ENCODE measurements at places on chromosomes 16 and 17.
A peak's percentile ranks its signal among the peaks of the same experiment; 100 is the strongest.

DNA sequence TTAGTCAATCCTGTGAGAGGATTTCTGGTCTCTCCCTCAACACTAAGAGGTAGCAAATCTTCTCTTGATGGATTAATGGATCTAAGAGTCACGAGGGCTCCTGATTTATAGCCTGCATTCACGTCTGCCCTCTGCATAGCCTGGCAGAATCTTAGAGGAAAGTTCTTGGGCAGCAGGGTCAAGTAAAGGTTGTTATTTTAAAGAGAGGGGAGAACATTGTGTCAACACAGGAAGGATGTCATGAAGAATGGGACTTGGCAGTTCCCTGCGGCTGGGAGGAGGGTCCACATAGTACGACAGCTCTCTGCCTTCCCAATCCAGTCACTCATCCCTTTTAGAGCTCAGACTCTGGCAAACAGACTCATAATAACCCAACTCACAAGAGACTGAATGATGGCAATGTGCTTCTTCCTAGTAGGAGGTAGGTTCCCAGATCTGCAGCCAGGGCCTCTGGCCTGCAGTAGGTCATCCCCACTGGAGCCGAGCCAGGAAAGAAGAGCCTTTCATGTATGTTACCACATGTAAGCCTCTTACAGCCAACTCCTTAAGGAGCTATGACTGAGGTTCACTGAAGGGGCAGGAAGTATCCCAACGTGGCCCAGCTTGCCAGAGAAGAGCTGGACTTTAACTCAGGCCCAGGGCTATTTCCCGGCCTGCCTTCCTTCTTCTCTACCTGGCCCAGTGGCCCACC, 25.4 kb upstream of the RPTOR start:
- no peak overlapping the region for H3K27ac ChIP-seq
- no peaks in the 10 kb centered on the region for H3K4me1 ChIP-seq
- H3K4me3 ChIP-seq: no peak overlapping the region
- DNase-seq: no peak
- H3K27me3 ChIP-seq: no peaks in the 10 kb centered on the region

DNA sequence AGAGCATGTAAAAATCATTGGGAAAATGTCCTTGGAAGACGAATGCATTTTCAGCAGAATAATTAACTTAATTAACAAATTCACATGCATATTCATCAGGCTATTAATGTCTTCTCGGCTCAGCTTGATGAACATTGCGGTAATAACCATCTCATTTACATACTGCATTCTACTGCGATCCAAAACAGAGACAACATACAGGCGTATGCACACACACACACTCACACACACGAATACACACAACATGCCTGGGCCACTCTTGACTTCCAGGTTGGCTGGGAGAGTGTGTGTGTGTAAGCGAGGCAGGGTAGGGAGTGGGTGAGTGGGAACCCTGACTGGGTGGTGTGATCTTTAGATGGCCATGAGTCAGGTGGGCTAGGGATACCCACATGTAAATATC, 44.7 kb downstream of the NEUROD2 start:
- no peaks in the 10 kb centered on the region for H3K27me3 ChIP-seq
- no peaks in the 10 kb centered on the region for H3K36me3 ChIP-seq
- H3K4me3 ChIP-seq: no peak overlapping the region
- DNase-seq: no peak
- H3K27ac ChIP-seq: no peak overlapping the region
- no peaks in the 10 kb centered on the region for H3K4me1 ChIP-seq

- H3K27me3 ChIP-seq: no peaks in the 10 kb centered on the region
- H3K36me3 ChIP-seq: no peaks in the 10 kb centered on the region
- H3K4me1 ChIP-seq: no peaks in the 10 kb centered on the region
These were observed 48.8 kb downstream of the DNAH3 start for GRCh38 chr16:21101631-21102420.

DNA sequence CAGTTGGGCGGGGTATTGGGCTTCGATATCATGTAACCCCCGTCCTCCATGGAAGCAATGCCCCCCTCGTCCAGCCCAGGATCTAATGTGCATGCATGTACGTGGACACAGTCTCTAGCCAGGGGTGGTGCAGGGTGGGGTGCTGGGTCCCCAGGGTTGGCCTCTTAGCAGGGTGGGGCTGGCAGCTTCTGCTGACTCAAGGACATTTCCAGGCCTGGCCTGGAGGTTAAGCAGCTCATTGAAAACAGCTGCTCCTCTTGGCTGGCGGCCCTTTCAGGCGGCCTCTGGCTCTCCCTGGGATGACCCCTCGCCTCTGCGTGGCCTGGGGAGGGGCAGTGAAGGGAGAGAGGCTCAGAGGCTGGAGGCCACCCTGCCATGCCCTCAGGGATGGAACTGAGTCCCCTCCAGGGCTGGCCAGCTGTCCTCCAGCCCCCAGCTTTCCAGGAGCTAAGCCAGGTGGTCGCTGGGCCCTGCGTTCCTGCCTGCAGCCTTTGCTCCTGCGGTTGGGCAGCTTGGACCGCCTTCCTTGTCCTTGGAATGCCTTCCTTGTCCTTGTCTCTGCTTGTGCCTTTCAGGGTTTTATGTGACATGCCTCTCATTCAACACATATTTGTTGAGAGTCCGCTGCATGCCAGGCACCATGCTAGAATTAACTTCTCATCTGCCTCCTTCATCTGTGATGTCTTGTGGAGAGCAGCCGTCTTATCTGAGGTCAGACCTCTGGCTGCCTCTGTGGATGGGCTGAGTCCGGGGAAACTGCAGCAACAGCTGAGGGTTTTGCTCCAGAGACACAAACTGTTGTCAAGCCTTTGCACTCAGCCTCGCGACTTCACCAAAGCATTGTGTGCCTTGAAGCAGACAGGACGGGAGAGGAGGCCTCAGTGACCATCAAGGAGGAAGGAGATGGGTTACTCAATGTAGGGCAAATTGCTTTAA, 26.6 kb downstream of the MRC2 start:
- no peak for DNase-seq
- peaks cover 34% of the 10 kb centered on the region for H3K4me1 ChIP-seq
- H3K27me3 ChIP-seq: no peaks in the 10 kb centered on the region
- no peak overlapping the region for H3K4me3 ChIP-seq

DNA sequence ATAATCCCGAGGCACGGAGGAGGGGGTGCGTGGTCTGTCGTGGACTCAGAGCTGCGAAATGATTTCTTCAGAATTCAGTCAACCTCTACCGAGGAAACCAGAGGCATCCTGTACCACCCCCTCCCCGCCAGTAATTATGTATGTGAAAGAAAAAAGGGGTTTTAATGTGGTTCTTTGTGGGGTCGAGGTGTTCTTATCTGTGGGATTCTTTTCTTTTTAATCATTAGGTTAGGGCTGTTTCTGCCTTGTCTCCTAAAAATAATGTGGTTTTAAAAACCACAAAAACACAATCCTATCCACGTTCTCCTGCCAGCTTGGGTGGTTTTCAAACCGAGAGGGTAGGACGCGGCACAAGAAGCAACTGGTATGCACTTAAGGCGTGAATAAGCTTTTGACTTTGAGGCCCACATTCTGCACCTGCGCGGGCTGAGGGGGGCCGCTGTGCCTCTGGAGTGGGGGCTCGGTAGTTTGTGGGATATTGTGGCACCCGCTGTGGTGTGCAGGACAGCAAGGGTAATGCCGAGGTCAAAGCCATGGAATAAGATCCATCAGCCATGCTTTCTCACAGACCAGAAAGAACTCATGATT, 1.0 kb downstream of the SLC47A1 start:
- H3K4me3 ChIP-seq: peak overlapping the region; percentile 68
- DNase-seq: no peak
- no peaks in the 10 kb centered on the region for H3K27me3 ChIP-seq
- H3K27ac ChIP-seq: peak overlapping the region; percentile 60
